ENCODE measurements at places on chromosomes 5 and 9. TPM values are rescaled to one million over a fixed set of nuclear protein-coding genes. Genes with fewer than 3 reads are reported as not detected.

DNA sequence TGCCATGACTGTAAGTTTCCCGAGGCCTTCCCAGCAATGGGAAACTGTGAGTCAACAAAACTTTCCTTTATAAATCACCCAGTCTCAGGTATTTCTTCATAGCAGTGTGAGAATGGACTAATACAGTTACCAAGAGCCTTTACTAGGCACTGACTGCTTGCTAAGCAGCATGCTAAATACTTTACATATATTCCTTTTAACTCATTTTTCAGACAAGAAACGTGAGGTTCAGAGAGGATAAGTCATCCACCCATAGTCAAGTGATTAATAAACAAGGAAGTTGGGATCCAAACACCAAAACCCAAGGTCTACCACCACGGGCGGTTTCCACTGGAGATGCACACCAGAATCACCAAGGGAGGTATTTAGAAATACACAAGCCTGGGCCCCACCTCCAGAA is 50.8 kb downstream of the GABBR2 start:
- no peak overlapping the region for H3K4me3 ChIP-seq
- no peaks in the 10 kb centered on the region for H3K36me3 ChIP-seq
- no peak for DNase-seq
- H3K27ac ChIP-seq: no peak overlapping the region
- peaks cover 5% of the 10 kb centered on the region for H3K27me3 ChIP-seq
- no peaks in the 10 kb centered on the region for H3K4me1 ChIP-seq

The FAM240B gene
- total RNA-seq: not detected

The SUSD3 gene
- total RNA-seq: 31.7 TPM

The OLFML2A gene
- not detected for total RNA-seq

GRCh38 chr5:883475-884181 is 9.0 kb downstream of the BRD9 start:
- no peak overlapping the region for H3K4me3 ChIP-seq
- H3K27ac ChIP-seq: no peak overlapping the region
- DNase-seq: no peak
- H3K27me3 ChIP-seq: no peaks in the 10 kb centered on the region
- peaks cover 73% of the 10 kb centered on the region for H3K36me3 ChIP-seq
- peaks cover 20% of the 10 kb centered on the region for H3K4me1 ChIP-seq

- DNase-seq: no peak
- H3K36me3 ChIP-seq: no peaks in the 10 kb centered on the region
- H3K4me1 ChIP-seq: no peaks in the 10 kb centered on the region
- peaks cover 10% of the 10 kb centered on the region for H3K27me3 ChIP-seq
- H3K4me3 ChIP-seq: no peak overlapping the region
- H3K27ac ChIP-seq: no peak overlapping the region
These were observed 4.9 kb upstream of the CPLX2 start for GRCh38 chr5:175866377-175866907.

The NDUFS6 gene
- total RNA-seq: 40.3 TPM

DNA sequence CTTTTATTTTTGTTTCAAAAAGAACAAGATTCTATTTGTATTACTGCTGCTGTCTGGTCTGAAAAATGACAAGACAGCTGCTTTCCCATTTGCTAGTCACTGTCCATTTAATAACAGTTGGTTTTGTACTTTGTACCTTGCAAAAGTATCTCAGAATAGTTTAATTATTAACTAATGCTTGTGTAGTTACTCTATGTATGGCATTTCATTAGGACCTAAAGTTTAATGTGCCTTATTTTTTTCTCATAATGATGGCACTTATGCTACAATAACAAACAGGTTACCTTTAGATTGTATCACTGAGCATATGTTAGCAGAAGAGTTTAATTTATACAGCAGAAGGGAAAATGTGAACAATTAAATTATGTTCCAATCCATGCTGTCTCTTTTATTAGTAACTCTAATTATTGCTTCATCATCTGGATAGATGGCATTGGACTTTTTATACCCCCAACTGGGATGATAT is 134.2 kb downstream of the CDH10 start:
- no peak for DNase-seq
- no peaks in the 10 kb centered on the region for H3K4me1 ChIP-seq
- H3K27me3 ChIP-seq: no peaks in the 10 kb centered on the region
- no peak overlapping the region for H3K27ac ChIP-seq

DNA sequence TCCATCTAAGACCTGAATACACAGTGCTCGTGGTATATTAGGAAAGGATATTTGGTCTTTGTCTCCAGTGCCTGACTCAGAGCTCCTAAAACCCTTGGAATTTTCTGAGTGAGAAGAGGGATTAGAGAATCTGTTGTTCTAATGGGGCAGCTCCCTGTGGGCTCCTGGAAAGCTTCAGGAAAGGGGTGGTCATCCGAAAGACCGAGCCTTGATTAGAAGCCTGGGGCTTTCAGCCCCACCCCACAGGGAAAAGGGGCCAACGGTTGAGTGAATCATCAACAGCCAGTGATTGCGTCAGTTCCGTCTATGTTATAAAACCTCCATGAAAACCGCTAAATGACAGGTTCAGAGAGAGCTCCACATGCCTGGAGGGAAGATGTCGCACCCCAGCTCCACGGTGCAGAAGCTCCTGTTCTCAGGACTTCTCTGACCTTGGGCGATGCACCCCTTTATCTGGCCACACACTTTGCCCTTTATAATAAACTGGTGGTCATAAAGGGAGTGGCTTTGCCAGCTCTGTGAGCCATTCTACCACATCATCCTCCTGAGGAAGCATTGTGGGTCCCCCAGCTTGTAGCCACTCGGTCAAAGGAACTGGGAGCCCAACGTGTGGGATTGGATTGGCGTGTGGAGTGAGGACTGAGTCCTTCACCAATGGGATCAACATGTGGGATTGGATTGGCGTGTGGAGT is 71.0 kb upstream of the ICE1 start:
- no peaks in the 10 kb centered on the region for H3K27me3 ChIP-seq
- no peak for DNase-seq
- H3K4me3 ChIP-seq: no peak overlapping the region
- H3K27ac ChIP-seq: no peak overlapping the region
- no peaks in the 10 kb centered on the region for H3K36me3 ChIP-seq

GRCh38 chr9:112061152-112061740 is 113.9 kb downstream of the SUSD1 start:
- H3K4me1 ChIP-seq: peaks cover 27% of the 10 kb centered on the region
- peak overlapping the region; percentile 4 for H3K27ac ChIP-seq
- peaks cover 20% of the 10 kb centered on the region for H3K36me3 ChIP-seq
- H3K27me3 ChIP-seq: no peaks in the 10 kb centered on the region

- no peaks in the 10 kb centered on the region for H3K27me3 ChIP-seq
- H3K4me1 ChIP-seq: no peaks in the 10 kb centered on the region
- peaks cover 49% of the 10 kb centered on the region for H3K36me3 ChIP-seq
These were observed 82.7 kb downstream of the DROSHA start for GRCh38 chr5:31449174-31449573.

DNA sequence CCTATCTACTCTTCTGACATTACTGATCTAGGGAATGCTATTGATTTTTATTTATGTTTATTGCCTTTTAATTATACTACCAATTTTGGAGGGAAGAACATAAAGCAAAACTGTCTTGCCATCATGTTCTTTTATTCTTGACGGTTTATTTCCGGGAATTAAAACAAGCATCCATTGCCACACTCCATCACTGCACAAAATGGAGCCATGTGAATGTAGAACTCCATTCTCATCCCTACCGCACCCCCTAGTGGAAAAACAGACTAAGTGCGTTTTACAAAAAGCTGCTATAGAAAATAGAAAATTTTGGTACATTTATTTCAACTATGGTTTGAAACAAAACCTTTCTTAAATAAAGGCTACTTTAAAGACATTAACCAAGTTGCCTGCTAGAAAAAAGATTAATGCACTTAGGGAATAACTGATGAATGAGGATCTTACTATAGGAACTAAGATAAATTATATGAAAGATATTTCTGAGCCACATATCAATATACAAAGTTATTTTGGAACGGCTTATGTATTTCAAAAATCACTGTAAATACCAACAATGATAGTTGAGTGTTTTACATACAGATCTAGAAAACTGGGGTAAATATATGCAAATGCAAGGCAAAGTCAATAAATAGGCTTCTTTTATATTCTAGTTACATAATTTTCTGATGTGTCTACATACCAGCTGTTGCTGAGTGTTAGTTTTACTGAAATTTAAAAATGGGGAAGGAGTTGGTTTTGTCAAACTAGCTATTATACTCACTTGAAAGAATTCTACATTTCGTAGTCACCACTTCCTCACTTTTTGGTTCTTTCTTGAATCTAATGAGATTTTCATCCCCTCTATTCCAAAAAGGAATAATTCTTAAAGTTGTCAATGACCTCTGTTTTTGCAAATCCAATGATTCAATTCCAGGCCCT is 26.5 kb downstream of the OXCT1 start:
- H3K27me3 ChIP-seq: no peaks in the 10 kb centered on the region
- peaks cover 14% of the 10 kb centered on the region for H3K36me3 ChIP-seq
- no peak for DNase-seq
- no peak overlapping the region for H3K4me3 ChIP-seq
- H3K27ac ChIP-seq: no peak overlapping the region
- no peaks in the 10 kb centered on the region for H3K4me1 ChIP-seq

GRCh38 chr5:163089926-163090325 is 347.5 kb upstream of the CCNG1 start:
- H3K4me1 ChIP-seq: no peaks in the 10 kb centered on the region
- H3K27me3 ChIP-seq: no peaks in the 10 kb centered on the region
- DNase-seq: no peak
- H3K27ac ChIP-seq: no peak overlapping the region
- H3K36me3 ChIP-seq: no peaks in the 10 kb centered on the region

DNA sequence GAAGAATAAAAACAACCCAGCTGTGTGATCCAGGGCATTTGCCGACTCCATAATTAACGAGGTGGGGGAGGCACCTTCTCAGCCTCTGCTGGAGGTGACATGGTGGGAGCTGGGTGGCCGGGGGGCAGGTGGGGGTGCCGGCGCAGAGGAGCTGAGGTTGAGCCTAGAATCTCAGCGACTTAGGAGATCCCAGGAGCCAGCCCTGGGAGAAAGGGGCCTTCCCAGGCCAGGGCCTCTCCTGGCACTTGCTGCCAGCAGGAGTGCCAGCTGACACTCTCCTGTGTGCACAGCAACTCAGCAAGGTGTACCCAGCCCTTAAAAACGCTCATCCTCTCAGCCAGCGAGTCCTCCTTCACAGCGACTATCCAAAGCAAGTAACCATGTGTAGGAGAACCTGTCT is 62.8 kb upstream of the FCN1 start:
- H3K27me3 ChIP-seq: no peaks in the 10 kb centered on the region
- no peak overlapping the region for H3K4me3 ChIP-seq
- DNase-seq: no peak
- no peaks in the 10 kb centered on the region for H3K36me3 ChIP-seq

DNA sequence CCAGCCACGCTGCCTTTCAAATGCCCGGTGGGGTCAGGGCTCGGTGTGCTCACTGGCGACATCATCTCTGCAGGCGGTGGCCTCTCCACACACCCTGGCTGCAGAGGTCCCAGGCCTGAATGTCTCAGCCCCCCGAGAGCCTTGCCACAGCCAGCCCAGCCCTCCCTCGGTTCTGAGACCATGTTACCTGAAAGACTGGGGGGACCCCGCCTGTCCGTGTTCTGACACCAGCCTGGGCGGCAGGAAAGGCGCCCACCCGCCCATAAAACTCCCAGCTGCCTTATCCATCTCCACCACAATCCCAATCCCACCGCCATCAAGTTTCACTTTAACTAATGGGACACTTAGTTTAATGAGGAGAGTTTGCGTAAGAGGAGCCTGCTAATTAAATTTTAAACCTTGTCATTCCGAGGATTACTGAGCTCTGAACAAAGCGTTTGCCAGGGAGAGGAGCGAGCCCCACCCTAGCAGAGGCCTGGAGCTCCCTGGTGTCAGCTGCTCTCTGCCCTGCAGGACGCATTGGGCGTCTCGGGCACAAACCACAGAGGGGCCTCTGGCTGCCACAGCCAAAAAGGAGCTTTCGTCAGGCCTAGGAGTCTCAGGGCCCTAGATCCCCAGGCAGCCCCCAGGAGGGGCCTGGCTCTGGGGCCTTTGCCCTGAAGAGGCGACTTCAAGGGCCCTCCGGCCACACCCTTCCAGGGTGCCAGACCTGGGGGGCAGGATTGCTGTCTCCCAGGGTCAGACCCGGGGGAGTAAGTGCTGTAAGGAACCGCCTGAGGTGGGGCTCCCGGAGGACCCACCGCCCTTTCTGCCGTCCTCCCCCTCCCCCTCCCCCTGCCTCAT is 15.3 kb downstream of the LHX3 start:
- H3K4me3 ChIP-seq: no peak overlapping the region
- no peaks in the 10 kb centered on the region for H3K36me3 ChIP-seq
- H3K27me3 ChIP-seq: peaks cover 28% of the 10 kb centered on the region
- DNase-seq: no peak
- no peak overlapping the region for H3K27ac ChIP-seq
- H3K4me1 ChIP-seq: no peaks in the 10 kb centered on the region

GRCh38 chr9:113192455-113192854 is 28.6 kb downstream of the FKBP15 start:
- H3K27ac ChIP-seq: no peak overlapping the region
- H3K27me3 ChIP-seq: no peaks in the 10 kb centered on the region
- peaks cover 7% of the 10 kb centered on the region for H3K4me1 ChIP-seq
- no peak for DNase-seq
- peaks cover 40% of the 10 kb centered on the region for H3K36me3 ChIP-seq

DNA sequence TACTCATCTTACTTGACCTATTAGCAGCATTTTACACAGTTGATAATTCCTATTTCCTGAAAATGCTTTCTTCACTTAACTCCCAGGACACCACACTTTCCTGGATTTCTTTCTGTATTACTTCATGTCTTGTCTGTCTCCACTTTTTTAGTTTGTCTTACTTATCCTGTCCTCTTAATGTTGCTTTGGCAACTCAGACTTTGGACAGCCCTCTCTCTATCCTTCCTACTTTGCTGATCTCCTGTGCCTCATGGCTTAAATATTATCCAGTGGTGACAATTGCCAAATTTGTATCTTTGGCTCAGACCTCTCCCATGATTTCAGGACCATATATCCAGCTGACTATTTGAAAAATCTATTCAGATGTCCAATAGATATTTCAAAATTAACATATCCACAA is 39.8 kb upstream of the NUDT12 start:
- DNase-seq: no peak
- no peaks in the 10 kb centered on the region for H3K4me1 ChIP-seq
- no peak overlapping the region for H3K4me3 ChIP-seq
- peaks cover 2% of the 10 kb centered on the region for H3K27me3 ChIP-seq
- no peak overlapping the region for H3K27ac ChIP-seq

DNA sequence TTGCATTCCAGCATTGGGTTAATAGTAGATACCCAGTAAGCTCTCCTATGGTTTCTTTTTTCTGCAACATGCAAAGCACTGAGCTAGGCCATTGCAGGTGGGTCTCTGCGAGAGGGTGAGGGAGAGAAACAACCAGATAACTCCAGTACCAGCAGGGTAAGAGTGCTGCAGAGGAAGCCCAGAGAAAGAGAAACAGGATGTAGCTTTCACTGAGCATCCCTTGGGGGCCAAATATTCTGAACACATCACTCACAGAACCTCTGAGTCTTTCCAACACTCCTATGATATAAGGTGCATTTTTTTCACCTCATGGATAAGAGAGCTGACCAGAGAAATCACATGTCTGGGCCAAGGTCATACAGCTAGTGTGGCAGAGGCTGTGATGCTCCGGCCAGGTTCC is 76.7 kb downstream of the TRIM32 start:
- H3K27me3 ChIP-seq: no peaks in the 10 kb centered on the region
- no peaks in the 10 kb centered on the region for H3K36me3 ChIP-seq
- DNase-seq: no peak
- H3K4me3 ChIP-seq: no peak overlapping the region

- H3K27me3 ChIP-seq: peaks cover 4% of the 10 kb centered on the region
- H3K36me3 ChIP-seq: no peaks in the 10 kb centered on the region
- peaks cover 10% of the 10 kb centered on the region for H3K4me1 ChIP-seq
- H3K4me3 ChIP-seq: no peak overlapping the region
- DNase-seq: no peak
- no peak overlapping the region for H3K27ac ChIP-seq
These were observed 40.2 kb downstream of the TMEM232 start for GRCh38 chr5:110686270-110686669.
